ENCODE measurements at places on chromosomes 2 and 18.

GRCh38 chr2:217121565-217121964 is 261.7 kb upstream of the TNP1 start:
- DNase-seq = no peak

- no peak for DNase-seq
Measured at GRCh38 chr2:71566372-71566771, 113.0 kb downstream of the DYSF start.

DNA sequence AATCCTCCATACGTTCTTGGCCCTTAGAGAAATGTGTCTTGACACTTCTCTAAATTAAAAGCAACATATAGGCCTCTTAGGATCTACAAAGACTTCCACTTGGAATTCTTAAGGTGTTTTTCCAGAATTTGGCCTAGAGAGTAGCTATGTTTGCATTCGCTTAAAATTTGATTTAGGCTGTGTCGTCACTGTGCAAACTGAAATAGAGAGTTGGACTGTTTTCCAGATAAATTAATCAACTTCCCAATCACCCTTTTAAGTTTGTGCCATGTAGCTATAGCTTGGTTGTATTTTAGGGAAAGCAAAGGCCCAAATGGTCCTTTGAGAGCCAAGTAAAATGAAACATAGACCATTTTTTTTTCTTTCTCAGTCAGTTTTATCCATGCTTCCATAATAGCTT is 128.6 kb upstream of the RASGRP3 start:
- no peak for DNase-seq

- DNase-seq = no peak
Measured at GRCh38 chr2:173370198-173370597, 15.5 kb downstream of the CDCA7 start.

DNA sequence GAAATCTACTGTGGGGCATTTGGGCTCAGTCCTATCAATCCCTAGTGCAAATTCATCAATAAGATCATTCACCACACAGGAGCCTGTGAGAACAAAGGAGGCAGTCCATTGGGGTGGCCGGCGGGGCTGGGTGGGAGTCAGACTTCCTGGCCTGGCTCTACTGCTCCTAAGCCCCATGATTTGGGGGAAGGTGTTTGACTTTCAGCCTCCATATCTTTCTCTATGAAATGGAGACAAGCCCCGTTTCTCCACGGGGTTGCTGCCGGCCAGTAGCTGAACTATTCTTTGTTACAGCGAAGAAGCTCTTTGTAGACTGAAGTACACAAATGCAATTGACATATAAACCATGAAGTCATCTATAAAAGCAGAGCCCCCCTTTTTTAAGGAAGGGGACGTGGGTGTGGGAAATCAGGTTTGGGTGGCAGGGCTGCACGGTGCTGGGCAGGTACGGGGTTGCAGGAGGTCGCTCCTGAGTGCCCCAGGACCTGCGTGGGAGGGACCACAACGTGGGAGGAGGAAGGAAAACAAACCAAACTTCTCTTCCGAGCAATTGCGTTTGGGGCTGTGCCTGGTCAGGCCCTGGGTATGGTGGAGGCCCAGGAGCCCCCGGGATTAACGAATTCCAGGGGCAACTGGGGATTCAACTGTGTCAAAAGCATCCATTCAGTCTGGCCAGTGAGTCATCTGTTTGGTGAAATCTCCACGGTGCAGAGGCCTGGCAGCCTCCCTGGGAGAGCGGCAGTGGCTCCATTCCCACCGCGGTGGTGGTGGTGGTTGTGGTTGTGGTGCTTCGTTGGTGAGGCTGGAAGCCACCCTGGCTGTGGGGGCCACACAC is 18.2 kb downstream of the FBLN7 start:
- no peak for DNase-seq

GRCh38 chr2:112584891-112585250 is 462 bp downstream of the CHCHD5 start:
- DNase-seq = no peak

DNA sequence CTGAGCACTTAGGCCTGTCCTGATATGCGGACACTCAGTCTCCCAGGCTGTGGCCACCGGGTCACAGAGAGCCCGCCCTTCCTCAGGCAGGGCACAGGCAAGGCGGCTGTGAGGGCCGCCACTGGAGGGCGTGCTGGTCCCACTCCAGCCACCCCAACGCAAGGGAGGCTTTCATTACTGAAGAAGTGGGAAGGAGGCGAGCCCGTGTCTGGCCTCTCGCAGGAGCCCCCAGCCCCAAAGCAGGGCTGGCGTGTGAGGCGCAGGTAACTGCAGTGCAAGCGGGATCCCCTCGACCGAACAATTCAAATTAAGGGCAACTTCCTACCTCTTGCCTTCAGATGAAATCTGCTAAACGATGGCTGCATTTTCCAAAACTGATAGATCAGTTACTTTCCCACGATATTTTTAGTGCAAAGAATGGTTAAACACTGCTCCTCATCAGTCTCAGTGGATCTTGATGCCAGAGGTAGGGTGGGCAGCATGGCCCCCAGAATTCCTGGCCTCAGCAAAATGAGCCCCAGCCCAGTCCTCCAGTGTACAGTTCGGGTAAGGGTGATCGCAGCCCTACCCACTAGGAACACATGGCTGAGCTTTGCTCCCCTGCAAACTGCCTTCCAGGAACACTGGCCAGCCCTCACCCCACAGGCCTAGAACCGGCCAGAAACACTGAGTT is 97.2 kb downstream of the SEPTIN10 start:
- DNase-seq = no peak

- no peak for DNase-seq
Measured at GRCh38 chr2:218261423-218262236, 815 bp downstream of the GPBAR1 start.

Measured in frontal cortex (tissue), 4 donors.